ENCODE measurements at places on chromosomes 5 and 9.

GRCh38 chr9:124284237-124284831 is 26.6 kb downstream of the NEK6 start:
- peak; percentile 60 for DNase-seq

GRCh38 chr9:15982182-15982581 is 429.3 kb downstream of the CCDC171 start:
- DNase-seq: no peak

- no peak for DNase-seq
Measured at GRCh38 chr5:342501-343460, 21.3 kb downstream of the AHRR start.

GRCh38 chr5:176596689-176597416 is 13.1 kb downstream of the GPRIN1 start:
- DNase-seq: peak; percentile 14

DNA sequence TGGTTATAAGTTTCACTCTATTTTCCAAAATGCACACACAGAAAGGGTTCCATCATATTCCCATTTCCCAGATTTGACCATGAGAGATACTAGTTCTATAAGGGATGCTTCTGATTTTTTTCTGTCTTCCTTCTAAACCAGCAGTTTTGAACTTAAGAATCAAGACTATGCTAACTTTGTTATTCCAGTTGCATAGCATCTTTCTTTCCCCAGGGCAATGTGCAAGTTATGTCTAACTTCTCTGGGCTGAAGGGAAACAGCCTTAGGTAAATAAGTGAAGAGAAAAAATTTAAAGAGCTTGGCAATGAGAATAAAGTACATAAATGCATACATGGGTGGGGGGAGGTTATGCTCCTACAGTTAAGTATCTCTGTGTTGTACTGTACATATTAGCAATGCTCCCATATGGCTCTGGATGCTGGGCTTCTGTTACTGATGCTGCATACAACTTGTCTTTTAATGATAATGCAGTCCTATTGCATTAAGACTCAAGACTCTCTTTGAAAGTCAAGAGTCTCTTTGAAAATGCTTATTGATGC is 125.8 kb upstream of the SLC12A2 start:
- DNase-seq: no peak

- DNase-seq: no peak
Measured at GRCh38 chr5:173727839-173728778, 111.7 kb upstream of the BOD1 start.

DNA sequence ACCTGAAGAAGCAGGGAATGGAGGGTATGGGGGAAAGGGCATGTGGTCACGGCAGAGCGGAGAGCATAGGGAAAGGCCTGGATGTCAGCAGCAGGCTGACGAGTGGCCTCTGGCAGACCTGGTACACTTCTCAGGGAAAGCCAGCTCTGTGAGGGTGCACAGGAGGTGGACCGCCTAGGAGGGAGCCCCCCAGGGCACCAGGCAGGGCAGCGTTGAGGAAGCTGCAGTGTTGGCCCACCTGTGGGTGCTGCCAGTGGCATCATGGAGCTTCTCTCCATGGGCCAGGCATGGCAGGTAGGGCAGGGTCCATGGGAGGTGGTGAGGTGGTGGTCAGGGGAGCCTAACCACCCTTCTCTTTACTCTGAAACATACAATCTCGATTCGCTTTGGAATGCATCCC is 143.0 kb upstream of the PITX1 start:
- DNase-seq: no peak

- DNase-seq: no peak
Measured at GRCh38 chr9:15294604-15295003, 12.4 kb downstream of the TTC39B start.

DNA sequence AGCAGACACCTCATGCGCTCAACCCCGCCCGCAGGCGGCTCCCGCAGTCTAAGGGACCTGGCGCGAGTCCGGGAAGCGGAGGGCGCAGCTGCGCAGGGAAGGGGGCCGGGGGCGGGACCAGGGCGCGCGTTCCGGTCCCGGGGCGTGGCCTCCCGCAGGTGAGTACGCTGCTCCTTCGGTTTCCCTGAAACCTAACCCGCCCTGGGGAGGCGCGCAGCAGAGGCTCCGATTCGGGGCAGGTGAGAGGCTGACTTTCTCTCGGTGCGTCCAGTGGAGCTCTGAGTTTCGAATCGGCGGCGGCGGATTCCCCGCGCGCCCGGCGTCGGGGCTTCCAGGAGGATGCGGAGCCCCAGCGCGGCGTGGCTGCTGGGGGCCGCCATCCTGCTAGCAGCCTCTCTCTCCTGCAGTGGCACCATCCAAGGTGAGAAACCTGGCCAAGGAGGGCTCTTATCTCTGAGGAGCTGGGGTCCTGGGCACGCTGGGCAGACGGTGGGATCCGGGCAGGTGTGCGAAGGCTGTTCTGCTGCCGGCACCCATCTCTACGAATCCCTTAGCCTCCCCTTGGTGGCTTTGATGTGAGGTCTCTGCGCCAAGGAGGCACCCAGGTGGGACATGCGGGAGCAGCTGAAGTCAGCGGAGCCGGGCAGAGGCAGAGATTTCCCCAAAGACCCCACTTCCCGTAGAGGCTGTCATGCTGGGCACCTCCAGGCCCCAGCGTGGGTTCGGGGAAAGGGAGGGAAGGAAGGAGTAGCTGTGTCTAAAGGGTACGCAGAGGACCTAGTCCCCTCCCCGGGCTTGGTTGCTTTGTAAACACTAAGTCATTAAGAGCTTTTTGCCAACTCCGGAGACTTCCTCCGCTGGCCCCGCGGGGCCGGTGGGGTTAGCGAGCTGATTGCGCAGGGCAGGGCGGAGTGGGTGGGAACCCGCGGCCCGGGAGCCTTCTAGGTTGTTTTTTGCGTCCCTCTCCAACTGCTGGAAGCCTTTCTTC is at the start of gene F2RL1:
F2RL1 (plus strand) TSS at position 187 of the 988 bp plus-strand sequence; CDS start at position 340, 153 bp downstream.
- DNase-seq: peak; percentile 96

DNA sequence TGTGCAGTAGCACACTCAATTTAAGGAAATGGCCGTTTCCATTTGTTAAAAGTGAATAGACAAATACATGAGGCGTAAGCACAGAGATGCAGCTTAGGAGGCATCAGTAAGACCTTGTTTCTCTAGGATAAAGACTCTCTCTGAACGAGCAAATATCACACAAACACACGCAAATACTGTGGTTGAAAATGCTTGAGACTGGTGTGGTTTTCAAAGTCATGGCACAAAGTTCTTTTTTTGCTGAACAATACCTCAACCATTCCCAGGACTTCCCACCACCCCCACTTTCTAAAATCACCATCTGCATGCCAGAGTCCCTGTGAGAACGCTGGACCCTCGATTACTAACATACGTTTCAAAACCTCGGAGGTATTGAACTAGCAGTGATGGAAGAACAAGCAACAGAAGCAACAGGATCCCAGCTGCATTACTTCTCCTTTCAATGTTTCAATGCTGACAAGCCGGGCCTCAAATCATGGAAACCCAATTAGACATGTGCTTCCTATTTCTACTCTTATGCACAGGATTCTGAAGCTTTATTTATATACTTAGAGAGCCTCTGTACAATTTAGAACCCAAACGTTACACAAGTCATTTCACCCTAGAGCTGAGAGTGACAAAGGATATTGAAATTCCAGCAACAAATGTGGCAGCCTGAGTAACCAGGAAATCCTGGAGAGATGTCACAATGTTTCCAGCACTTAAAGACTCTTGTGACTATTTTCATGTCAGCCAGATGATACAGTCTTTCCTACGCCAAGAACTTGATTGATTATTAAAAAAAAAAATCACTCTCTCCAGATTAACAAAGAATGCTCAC is 63.9 kb downstream of the CDC14B start:
- peak; percentile 21 for DNase-seq

Data from astrocyte of the hippocampus (primary cell).